ENCODE measurements at places on chromosomes 11 and 22. TPM values are rescaled to one million over a fixed set of nuclear protein-coding genes. Genes with fewer than 3 reads are reported as not detected.

GRCh38 chr22:36073476-36073875, 44.9 kb upstream of the RBFOX2 start:
- no peak for DNase-seq

- DNase-seq, result no peak
Measured at GRCh38 chr11:10763766-10764165, 12.7 kb downstream of the CTR9 start.

GRCh38 chr22:48753381-48753730, 1074.3 kb downstream of the BRD1 start:
- no peak for DNase-seq

DNA sequence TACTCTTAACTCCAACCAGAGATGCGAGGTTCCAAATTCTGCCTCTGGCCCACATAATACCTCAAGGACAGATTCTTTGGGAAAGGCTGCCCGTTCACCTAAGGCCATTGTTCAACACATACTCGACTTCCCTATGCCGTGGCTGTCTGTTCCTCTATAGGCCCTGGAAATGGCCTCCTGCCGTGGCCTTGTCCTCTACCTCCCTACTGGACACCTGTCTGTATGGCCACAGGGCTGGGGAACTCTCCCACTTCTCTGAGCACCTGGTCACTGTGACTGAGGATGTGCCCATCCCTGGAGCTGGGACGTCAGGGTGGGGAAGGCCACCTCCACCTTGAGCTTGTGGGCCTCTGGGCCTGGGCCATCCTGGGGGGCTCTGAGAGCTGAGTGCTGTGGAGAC, 340.5 kb upstream of the B3GAT1 start:
- DNase-seq, result no peak

Gene MFNG
- 10.7 TPM for total RNA-seq

DNA sequence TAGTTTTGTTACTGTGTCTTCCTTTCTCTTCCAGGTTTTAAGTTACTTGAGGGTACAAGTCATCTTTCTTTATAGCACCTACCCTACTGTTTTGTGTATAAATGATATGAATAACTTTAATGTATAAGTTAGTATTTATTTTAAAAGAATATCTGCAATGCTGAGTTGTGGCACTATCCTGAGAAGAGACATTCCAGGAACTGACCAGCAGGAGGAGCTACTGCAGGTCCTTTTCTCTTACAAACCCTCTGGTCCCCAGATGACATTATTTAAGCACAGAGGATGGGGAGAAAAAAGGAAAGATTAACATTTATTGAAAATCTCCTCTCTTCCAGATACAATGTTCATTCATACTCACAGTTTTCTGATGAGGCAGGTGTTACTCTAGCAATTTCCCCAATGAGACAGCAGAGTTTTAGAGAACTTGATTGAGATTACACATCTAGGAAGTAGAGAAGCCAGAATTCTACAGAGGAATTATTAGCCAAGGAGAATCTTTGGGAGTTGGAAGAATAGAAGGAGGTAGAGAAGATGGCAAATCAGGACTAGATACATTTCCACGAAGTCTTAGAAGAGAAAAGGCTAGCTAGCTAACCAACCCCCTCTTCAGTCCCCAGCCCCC, 541.2 kb upstream of the API5 start:
- DNase-seq, result peak; percentile 20

Gene FSHB
- not detected for total RNA-seq

Gene OR51L1
- not detected for total RNA-seq

DNA sequence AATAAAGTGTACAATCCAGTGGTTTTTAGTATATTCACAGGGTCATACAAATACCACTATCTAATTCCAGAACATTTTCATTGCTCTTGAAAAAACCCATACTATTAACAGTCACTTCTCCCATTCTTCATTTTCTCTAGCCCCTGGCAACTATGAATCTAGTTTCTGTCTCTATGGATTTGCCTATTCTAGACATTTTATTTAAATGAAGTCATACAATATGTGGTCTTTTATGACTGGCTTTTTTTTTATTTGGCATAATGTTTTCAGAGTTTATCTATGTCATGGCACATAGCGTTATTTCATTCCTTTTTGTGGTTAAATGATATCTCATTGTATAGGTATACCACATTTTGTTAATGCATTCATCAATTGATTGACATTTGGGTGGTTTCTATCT, 59.4 kb downstream of the KDM2A start:
- no peak for DNase-seq

DNA sequence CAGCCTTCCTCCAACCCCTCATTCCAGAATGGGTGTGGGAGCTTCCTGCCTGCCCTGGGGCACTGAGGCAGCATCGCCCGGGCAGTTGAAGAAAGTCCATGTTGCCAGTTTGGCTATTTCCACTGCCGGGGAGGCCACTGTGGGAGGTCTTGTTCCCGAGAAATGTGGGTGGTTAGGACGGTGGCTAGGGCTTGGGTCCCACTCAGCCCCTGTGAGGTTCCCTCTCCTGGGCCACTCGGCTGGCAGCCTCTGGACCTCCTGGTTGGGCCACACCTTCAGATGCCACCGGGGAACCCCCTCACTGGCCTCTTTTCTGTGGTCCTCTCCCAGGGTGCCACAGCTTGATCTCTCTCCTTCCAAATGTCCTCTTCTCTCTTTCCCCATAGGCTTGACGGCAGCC, 5.1 kb upstream of the PPP6R3 start:
- no peak for DNase-seq

GRCh38 chr11:64241241-64241490, 271 bp downstream of the FKBP2 start:
- peak; percentile 100 for DNase-seq

DNA sequence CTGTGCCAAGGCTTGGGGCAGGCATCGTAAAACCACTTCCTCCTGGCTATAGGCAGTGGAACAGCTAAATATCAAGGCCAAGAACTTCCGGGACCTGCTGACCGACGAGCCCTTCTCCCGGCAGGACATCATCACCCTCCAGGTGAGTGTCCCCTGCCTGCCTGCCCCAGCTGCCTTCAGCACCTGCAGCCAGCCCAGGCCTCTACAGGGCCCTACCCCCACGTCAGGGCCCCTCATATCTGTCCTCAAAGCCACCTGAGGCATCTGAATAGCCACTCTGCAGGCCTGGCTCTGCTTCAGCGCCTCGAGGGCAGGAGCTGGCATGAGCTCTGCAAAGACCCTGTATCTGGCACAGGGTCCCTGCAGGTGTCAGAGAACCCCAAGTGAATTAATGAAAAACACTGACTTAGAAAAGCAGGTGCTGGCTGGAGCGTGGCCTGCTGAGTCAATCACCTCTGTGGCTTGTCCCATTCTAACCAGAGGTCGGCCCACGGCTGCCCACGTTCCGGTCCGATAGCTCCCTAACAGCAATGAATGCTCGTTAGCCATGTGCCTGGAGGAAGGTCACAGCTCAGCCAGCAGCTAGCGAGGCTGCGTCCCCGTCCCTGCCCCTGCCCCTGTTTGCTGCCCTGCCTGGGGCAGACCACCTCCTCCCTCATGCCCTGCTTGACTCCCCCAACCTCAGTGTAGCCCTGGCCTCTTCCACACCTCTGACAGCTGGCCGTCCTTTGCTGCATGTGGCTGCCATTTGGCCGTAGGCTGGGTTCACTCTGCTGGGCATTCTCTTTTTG, 16.8 kb downstream of the PPIL2 start:
- no peak for DNase-seq

Gene OR52E8
- total RNA-seq, result not detected

DNA sequence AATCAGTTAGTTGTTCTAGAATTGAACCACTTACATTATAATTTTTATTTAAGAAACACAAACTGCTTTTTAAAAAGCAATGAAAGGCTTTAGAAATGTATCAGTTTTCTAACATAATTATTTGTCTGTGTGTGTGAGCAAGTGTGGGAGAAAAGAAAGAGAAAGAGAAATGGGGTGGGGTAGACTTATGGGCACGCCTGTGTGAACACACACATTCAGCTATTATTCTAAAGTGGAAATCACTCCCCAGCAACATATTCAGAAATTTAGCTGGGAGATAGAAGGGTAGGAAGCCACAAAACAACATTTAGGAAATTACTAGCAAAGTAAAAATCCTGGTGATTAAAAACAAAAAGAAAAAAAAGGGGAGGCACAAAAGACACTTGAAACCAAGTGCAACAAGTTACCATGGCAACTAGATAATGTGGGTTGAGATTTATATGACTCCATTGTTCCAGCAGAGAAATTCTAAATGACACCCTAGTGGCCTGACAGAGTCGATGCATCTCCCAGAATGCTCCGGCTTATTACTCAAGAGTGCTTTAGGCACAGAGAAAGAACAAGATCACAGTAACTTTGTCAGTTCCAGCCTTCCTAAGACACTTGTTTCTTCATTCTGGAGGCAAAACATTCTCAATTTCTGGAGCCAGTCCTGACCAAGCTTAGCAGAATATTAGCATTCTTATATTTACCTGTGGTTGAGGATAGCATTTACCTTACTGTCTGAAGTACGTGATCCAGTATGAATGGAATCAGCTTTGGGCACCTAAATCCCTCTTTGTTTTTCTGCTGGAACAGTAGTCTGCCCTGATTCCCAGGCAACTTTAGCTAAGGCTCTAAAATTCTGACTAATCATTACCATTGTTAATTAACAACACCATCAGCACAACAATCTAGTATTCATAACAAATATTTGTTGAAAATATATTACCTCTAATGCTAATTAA, 444.4 kb downstream of the DLG2 start:
- DNase-seq, result no peak

Gene C11orf42
- total RNA-seq, result not detected

Gene TIMM8B
- total RNA-seq, result 93.9 TPM

Gene ASCL2
- total RNA-seq, result 16.4 TPM

DNA sequence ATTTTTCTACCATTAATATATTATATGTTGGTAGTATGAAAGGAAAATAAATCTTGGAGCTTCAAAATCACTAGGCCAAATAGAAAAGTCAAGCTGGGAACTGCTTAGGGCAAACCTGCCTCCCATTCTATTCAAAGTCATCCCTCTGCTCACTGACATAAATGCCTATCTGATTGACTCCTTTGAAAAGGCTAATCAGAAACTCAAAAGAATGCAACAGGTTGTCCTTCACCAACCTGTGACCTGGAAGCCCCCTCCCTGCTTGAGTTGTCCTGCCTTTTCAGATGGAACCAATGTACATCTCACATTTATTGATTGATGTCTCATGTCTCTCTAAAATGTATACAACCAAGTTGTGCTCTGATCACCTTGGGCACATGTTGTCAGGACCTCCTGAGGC, 3.2 kb upstream of the TRIM34 start:
- DNase-seq, result no peak

DNA sequence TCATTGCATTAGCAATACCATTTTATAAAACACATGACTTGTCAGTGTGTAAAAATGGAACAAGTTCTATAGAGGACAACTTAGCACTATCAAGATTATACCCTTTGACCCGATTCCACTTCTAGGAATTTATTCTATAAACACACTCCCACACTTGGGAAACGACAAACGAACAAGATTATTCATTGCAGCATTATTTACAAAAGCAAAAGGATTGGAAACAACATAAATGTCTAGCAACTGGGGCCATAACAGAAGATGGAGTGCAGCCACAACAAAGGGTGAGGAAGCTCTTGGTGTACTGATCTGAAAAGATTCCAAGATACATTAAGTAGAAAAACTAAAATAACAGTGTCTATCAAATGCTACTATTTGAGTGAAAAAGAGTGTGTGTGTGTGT, 2.3 kb upstream of the IRAG1 start:
- DNase-seq, result no peak

GRCh38 chr11:117073539-117073938, 24.7 kb downstream of the SIK3 start:
- no peak for DNase-seq

GRCh38 chr11:46345131-46345597, 2.1 kb upstream of the DGKZ start:
- DNase-seq, result no peak

Gene GGT5
- 3.7 TPM for total RNA-seq

DNA sequence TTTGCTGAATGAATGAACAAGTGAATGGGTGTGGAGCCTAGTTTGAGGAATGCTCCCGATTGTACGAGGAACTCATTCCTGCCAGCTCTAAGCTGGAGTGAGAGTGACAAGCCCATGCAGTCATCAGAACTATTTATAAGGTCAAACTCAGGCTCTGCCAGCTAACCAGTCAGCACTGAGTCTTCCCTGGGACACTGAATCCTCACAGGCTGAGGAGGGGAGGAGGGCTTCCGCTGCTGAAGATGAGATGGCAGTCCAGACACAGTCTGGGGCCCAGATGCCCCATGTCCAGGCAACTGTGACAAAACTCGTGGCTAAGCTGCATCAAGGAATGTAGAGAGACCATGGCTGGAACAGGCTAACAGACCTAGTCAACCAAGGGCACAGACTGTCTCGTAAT, 4.0 kb downstream of the LRP4 start:
- no peak for DNase-seq

DNA sequence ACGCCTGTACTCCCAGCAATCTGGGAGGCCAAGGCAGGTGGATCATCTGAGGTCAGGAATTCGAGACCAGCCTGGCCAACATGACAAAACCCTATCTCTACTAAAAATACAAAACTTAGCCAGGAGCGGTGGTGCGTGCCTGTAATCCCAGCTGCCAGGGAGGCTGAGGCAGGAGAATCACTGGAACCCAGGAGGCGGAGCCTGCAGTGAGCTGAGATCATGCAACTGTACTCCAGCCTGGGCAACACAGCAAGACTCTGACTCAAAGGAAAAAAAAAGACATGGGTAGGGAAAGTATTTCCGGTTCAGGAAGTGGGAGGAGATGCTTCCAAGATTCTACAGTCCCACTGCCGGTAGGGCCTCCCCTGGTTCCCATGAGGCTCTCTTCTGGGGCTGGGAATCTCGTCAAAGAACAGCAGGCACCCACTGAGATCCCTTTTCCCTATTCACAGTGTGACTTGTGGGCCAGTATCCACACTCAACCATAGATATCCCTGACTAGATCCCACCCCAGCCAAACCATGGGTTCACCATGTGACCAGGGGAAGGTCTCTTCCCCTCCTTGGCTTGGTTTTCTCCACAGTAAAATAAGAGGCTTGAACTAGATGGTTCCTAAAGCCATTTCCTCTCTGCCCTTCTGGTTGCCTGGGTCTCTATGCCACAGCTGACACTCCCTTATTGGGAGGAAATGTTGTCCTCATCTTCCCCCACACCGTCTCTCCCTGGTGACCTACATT, 443.3 kb downstream of the BUD13 start:
- DNase-seq, result no peak

Gene NCR3LG1
- total RNA-seq, result 11.3 TPM

Gene PYGM
- total RNA-seq, result 2.7 TPM

DNA sequence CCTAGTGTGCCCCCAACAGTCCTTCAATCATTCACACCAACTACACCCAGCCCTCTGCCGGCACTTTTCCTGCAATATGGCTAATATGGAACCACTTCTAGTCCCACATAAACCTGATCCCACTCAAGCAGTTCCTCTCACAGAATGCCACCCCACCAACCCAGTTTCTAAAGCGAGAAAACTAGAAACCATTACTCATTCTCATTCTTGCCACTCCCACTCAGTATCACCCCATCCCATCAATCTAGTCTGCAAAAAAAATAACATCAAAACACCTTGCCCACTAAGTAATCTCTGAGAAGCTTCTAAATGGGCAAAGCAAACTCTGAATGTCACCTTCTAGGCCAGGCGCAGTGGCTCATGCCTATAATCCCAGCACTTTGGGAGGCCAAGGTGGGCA, 17.9 kb downstream of the NAP1L4 start:
- no peak for DNase-seq

Gene TMEM45B
- total RNA-seq, result 191 TPM

GRCh38 chr11:94835594-94835927, 67.4 kb downstream of the AMOTL1 start:
- DNase-seq, result no peak

Gene BDNF
- 0.40 TPM for total RNA-seq

Gene PGA5
- total RNA-seq, result not detected

GRCh38 chr11:35727140-35727539, 64.6 kb downstream of the TRIM44 start:
- DNase-seq, result no peak

Gene SAA1
- total RNA-seq, result 16.8 TPM

GRCh38 chr11:119483341-119483880, 60.4 kb upstream of the THY1 start:
- DNase-seq, result no peak
